ENCODE measurements at places on chromosomes 4 and X.

- DNase-seq = no peak
Measured at GRCh38 chrX:148865277-148866210, 365.1 kb downstream of the AFF2 start.

DNA sequence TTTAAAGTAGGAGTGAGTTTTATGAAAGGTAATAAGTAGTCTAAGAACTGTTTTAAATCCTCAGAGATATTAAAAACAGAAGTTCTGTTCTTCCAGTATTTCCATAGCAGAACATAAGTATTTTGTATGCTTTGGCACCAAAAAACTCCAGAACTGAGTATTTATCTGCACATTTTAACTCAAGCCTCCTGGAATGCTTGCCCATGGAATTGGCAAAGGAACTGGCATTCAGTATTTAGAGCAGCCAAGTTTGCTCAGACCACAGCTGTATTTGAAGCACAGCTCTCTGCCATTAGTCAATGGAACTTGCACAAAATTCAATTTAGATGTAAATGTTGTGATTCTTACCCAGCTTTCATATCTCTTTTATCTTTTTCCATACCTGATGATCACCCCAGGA, 42.2 kb downstream of the NDNF start:
- no peak for DNase-seq

GRCh38 chrX:11739776-11740175, 18.3 kb upstream of the MSL3 start:
- no peak for DNase-seq

GRCh38 chr4:114272226-114272625, 292.8 kb upstream of the ARSJ start:
- no peak for DNase-seq

DNA sequence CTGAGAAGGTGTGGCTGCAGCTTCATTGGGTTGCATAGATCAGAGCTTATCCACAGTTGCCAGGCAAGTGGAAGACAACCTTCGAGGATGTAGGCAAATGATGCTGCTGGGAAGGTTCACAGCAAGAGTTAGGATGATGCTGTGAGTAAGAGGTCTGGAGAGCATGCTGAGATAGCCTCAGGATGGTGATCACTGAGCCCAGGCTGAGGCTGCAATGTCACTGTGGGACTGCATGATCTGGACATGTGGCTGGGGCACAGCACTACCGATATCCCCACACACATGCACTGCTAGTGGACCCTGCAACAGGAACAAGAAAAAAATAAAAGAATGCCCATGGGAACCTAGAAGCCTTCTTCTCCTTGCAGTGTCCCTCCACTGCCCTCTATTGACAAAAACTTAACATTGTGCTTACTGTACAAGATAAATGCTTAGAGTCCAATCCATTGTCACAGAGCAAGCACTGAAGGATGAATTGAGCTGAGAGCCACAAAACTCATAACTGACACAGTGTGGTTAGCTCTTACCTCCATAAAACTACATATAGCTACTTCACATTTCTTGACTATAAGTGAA, 105.6 kb downstream of the CNKSR2 start:
- DNase-seq = no peak

GRCh38 chr4:30769093-30769492, 48.9 kb downstream of the PCDH7 start:
- no peak for DNase-seq

GRCh38 chr4:26181616-26182015, 139.2 kb upstream of the RBPJ start:
- DNase-seq = no peak

DNA sequence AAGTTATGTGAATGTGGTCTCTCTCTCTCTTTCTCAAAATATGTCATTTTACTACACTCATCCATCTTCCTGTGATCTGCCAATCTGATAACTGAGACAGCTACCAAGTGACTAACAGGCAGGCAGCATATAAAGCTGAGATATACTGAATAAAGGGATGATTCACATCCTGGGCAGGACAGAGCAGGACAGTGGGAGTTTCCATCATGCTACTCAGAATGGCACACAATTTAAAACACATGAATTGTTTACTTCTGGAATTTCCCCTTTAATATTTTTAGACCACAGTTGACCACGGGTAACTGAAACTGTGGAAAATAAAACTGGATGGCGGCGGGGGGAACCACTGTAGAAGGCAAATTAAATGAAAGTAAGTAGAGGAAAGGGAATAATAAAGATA, 58.6 kb upstream of the DCTD start:
- DNase-seq = no peak

DNA sequence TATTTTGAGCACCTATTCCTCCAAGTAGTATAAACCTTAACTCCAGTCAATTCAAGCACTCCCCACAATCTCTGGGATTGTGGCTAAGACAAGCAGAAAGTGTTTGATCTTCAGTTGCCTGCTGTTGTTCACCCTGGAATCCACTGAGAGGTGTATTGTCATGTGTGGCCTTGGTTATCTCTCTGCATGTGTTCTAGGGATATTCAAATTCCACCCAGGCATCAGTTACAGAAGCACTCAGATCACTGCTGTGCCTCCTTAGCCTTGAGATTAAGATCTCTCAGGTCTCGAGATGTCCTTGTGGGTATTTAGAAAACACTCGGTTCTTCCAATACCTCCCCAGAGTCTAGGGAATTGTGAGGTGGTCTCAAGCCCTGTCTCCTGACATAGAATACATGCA, 213.3 kb downstream of the SMARCA1 start:
- no peak for DNase-seq

DNA sequence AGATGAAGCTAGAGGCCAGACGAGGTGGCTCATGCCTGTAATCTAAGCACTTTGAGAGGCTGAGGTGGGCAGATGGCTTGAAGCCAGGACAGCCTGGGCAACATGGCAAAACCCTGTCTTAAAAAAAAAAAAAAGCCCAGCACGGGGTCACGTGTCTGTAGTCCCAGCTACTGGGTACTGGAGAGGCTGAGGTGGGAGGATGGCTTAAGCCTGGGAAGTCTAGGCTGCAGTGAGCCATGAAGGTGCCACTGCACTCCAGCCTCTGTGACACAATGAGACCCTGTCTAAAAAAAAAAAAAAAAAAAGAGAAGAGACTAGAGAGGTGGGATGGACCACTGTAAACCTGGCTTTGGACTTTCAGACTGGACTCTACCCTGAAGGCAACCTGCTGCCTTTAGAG, 10.7 kb upstream of the LRBA start:
- DNase-seq = no peak

DNA sequence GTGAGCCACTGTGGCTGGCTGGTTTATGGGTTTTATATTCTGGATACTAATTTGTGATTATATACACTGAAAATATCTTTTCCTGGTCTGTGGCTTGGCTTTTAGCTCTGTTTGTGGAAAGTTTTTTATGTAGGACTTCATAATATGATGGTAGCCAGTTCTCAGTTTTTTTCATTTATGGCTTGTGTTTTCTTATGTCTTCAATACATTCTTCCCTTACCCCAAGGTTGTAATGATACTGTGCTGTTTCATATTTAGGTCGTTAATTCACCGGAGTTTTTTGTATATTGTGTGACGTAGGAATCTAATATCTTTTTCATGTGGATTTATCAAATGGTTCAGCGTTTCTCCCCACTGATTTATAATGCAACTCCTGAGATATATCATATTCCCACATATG, 6.6 kb downstream of the ZFX start:
- DNase-seq = no peak

GRCh38 chr4:125736057-125736456, 421.3 kb downstream of the FAT4 start:
- DNase-seq = no peak

DNA sequence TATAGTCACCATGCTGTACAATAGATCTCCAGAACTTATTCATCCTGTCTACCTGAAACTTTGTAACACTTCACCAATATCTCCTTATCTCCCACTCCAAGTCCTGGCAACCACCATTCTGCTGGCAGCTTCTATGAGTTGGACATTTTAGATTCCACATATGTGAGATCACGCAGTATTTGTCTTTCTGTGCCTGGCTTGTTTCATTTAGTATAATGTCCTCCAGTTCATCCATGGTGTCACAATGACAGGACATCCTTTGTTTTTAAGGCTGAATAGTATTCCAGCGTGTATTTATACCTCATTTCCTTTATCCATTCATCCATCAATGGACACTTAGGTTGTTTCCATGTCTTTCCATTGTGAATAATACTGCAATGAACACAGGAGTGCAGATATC, 198.7 kb downstream of the QDPR start:
- no peak for DNase-seq

DNA sequence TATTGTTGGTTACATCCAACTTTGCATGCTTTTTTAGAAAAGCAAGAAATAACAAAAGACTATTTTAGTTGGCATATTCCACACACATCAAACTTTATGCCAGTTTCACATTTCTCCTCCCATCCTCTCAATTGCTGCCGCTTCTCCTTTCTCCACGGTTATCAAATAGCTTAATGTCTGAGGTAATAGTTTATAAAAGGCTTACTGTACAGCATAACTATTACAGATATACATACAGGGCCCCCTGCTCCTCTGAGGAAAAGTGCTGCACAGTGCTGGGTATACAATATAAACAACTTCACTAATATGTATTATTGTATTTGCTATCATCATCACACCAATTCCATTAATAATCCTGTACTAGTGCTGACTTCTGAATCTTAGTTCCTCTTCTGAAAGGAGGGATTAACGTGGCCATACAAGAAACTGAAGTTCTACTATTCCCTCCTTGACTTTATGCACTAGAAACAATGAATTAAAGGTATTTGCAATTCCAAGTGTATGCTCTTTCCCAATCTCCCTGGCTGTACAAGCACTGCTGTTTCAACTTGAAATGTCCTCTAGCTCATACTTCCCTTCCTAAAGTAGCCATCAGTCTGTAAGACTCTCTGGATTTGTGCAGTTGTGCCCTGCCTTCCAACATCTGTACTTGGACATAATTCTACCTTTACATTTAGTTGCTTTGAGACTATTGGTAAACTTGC, 2.5 kb downstream of the CCNI start:
- DNase-seq = no peak

DNA sequence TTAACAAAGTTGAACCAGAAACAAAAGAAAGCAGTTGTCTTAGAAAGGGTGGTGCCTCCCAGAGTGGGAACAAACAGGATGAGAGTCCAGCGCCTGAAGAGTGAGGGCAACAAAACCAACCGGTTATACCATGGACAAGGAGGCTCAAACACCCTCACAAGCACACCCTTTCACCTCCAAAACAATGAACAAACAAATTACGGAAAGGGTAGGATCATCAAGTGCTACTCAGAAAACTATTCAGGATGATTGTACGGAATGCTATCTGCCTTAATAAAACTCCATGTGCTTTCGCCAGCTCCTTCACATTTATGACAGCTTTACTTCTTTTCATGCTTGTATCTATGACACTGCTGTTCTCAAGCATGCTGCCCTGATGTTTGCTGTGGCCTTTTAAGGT, 26.8 kb downstream of the SLC39A8 start:
- DNase-seq = no peak

GRCh38 chrX:551306-551705, 79.3 kb upstream of the SHOX start:
- no peak for DNase-seq

DNA sequence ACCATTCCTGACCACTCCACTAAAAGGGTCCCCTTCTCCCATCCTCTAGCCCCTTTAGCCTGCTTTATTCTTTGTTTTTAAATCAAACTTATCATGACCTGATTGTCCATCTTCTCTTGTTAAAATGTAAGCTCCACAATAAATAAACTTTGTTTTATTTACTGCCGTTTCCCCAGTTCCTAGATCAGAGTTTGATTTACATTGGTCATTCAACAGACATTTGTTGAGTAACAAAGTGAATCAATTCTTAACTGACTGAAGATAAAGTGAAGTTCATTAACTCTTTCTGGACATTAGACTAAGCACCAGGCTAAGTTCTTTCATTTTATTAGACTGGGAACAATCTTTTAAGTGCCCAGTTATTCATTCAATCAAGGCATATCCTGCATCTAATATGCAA, 263.2 kb upstream of the FTHL17 start:
- no peak for DNase-seq

DNA sequence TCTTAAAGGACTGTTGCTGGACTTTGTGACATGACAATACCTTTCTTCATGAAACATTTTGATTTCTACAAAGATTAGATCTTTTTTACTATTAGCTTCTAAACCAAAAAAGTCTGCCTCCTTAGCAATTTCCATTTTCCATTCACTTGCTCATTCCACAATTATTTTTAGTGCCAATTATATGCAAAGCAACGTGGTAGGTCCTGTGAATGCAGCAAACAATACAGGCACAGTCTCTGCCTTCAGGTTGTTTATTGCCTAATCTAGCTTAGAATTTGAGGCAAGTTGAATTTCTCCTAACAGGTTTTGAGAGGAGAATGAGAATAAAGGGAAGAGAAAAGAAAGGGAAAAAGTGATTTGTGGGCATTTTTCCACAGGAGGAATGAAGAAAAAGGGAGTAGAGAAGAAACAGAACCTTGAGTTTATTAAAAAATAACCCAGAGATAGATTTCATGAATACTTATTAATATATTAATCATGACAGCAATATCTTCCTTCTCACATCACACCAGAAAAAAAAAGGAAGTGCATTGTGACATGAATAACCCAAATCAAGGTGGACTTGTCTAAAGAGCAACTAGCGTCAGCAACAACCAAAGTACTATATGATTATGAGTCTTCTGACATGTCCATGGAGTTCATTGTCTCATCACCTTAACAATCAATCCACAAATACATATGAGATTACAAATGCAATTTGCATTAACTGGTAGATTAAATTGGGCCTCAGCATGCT, 16.3 kb upstream of the FRYL start:
- DNase-seq = no peak

DNA sequence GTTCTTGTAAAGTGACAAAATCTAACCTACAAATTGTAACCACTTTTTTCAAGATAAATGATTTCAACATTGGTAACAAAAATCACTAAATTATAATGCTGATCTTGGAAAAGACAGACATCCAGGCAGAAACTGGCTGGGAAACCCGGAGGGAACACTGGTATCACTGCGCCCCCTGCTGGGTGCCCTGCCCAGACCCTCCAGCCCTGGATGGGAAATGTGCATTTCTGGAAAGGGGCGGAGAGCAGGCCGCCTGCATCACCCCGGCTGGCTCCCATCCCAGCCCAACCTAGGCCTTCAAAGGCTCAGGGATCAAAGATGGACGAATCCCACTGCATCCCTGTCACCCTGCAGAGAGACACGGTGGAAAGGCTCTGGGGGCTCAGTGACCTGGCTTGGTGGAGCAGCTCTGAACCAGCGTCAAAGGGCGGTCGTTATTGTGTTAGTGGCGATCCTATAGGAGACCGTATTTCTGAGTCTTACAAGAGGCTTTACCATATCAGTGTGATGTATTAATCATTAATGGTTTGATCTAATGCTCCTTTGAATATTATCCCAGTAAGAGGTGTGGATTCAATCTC, 37.3 kb downstream of the ACOX3 start:
- DNase-seq = no peak

GRCh38 chr4:48093991-48094416, 40.0 kb downstream of the TXK start:
- DNase-seq = no peak

DNA sequence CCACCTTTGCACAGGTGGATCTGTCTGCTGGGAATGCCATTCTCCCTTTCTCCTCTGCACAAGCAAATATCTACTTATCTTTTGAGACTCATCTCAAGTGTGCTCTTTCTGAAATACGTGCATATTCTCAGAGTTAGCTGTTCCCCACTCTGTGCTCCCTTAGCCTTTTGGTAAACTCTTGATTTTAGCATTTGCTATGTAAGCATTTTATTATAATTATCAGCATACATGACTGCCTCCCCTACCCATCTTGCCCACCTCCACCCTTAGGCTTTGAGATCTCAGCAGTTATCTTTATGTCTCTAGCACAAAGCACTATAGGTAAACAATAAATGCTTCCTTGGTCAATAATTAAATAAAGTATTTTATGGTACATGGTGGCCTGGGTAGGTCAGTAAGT, 11.5 kb downstream of the DRP2 start:
- no peak for DNase-seq
